Upper lobe of left lung (tissue), 6 donors: ENCODE measurements at places on chromosomes 4 and X. TPM values are rescaled to one million over a fixed set of nuclear protein-coding genes. Genes with fewer than 3 reads are reported as not detected.

WDR13 gene
- 126 TPM for total RNA-seq

KIT gene
- 38.7 TPM for total RNA-seq

MAGED4B gene
- 1.2 TPM for total RNA-seq

DNA sequence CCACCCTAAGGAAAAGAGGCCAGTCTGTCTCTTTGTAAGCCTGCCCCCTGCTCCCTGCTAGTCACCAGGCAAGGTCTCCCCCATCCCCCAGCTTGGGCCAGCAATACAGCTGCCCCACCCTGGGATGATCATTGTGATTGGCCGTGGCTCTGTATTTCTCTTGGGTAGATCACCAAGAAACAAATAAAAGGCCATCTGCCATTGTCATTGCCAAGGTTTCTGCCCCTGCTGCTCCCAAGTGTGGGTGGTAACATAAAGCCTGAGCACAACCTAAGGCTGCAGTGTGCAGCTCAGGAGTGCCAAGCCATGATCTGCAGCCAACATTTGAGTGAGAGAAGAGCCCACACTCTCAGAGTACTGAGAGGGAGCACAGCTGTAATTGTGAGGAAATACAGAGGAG is 241.0 kb upstream of the POF1B start:
- DNase-seq: no peak

GRCh38 chr4:25457053-25457715 is 80.1 kb downstream of the ANAPC4 start:
- DNase-seq: no peak

DNA sequence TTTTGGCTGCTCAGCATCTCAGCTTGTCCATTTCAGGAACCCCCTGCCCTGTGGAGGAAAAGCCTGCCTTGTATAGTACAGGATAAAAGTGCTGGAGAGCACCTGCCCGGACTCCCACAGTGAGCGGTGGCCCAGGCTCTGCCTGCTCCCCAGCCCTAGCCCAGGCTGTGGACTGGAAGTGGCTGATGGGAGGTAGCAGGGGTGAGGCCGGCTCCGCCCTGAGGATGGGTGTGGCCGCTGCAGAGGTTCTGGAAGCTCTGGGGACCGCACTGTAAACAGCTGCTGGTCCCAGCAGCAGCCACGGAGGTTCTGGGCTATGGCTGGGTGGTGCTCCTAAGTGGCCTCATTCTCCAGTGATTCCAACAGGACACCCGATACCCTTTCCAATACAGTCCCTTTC is 56.6 kb upstream of the HELT start:
- peak; percentile 57 for DNase-seq

DNA sequence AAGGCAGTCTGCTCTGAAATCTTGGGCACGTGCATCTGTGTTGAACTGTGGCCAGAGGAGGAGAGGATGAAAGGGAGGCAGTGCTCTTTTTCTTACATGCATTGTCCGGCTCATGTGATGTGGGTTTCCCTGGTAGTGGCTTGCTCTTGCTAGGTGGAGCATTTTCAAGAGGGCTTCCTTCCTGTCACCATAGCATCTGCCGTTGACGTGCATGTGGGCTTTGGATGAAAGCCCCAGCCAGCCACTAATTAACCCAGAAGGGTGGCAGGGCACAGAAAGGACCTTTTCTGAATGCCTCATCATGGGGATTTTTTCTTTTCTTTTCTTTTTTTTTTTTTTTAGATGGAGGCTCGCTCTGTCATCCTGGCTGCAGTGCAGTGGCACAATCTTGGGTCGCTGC is 121.3 kb downstream of the GPR143 start:
- DNase-seq: no peak

DNA sequence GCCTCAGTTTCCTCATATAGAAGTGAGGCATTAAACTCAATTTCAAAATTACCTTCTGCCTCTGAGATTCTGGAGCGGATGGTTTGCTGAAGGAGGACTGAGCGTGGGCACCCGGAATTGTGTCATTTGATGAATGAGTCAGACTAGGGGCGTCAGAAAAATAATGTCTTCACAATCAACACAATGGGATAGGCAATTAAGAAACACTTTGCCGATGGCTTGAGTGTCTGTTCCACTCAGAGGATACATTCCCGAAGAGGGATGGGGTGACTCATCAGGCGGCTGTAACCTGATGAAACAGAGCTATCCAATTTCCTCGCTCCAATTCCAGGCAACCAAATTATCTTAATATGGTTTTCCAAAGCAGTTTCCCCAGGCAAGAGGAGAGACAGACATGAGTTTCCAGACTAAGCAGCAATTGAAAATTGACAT is 1.2 kb upstream of the CHRNA9 start:
- no peak for DNase-seq

DNA sequence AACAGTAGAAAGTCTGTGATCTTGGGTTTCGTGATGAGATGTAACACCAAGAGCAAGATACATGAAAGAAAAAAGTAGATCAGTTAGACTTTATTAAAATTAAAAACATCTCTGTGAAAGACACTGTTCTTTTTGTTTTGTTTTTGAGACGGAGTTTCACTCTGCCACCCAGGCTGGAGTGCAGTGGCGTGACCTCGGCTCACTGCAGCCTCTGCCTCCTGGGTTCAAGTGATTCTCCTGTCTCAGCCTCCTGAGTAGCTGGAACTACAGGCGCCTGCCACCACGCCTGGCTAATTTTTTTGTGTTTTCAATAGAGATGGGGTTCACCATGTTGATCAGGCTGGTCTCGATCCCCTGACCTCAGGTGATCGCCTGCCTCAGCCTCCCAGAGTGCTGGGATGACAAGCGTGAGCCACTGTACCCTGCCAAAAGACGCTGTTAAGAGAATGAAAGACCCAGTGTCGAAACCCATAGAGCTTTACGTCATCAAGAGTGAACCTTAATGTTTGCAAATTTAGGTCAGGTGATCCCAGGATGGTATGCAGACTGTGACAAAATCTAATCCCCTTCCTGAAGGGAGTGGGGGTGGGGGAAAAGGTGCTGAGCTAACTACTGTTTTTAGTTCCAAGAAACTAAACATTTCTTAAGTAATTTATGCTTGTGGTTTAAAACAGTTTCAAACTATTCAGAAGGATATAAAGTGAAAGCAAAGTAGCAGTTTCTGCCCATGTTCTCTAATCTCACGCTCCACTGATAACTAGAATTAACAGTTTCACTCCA is 8.0 kb downstream of the OFD1 start:
- DNase-seq: peak; percentile 36

DNA sequence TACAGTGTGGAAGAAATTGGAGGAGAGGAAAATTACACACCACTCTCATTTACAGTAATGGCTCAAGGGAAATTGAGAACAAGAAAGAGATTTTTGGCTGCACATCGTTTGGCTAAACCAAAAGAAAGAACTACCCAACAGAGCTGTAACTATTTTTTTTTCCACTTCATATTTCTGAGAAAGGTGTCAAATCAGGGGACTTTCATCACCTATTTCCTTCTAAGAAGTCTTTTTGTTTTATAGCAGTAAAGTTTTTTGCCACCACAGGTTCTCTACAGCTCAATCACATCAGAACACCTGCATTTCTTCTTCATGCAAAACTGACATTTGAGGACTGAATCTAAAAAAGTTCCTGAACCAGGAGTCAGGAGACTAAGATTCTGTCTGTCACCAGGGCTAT is 57.5 kb upstream of the TNIP3 start:
- DNase-seq: no peak

DNA sequence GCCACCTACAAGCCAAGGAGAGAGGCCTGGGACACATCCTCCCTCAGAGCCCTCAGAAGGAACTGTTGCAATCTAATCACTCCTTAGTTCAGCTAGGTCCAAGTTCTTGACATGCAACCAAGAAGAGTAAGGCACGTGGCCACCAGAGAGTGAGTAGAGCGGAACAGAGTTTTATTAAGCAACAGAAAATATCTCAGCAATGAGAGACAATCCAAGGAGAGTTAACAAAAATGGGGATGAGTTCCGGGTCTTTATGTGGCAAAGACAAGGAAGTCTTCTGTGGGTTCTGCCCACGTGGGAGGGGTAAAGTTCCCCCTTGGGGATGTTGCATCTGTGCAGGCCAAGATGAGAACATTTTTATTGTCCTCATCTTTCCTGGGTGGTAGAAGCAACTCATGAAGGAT is 38.5 kb upstream of the PROM1 start:
- DNase-seq: no peak
